ENCODE measurements at places on chromosomes 2 and 18.

DNA sequence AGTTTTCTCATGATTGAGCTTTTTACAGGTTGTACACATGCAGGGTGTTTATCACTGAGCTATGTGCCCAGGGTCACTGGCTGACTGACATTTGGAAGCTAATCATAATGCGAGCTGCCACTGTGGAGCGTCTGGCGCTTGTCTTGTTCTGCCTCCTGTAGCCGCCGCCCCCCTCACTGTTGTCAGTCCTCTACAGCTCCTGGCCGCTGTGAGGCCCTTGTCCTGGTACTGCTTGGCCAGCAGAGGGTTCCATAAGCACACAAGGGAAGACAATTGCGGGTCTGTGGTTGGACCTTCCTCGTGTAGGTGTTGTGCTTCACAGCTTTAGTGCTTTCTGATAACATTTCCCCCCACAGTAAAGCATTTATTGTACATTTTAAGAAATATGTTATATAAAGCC lies 105.6 kb upstream of the LDLRAD4 start:
- DNase-seq, result peak; percentile 11

GRCh38 chr2:42724886-42725285 lies 39.0 kb downstream of the OXER1 start:
- peak; percentile 82 for DNase-seq

DNA sequence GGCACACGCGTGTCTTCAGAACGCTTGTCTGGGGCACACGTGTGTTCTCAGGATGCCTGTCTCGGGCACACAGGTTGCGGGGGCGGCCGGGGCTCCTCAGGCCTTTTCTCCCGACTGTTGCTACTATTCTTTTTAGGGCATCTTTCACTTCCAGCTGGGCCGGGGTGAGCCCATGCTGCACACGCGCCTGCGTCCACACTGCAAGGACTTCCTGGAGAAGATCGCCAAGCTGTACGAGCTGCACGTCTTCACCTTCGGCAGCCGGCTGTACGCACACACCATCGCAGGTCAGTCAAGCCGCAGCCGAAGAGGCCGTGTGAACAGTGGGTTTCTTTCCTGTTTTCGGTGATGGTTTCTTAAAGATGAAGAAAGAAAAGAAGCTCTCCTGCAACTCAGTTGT lies 25.0 kb downstream of the CTDP1 start:
- no peak for DNase-seq

DNA sequence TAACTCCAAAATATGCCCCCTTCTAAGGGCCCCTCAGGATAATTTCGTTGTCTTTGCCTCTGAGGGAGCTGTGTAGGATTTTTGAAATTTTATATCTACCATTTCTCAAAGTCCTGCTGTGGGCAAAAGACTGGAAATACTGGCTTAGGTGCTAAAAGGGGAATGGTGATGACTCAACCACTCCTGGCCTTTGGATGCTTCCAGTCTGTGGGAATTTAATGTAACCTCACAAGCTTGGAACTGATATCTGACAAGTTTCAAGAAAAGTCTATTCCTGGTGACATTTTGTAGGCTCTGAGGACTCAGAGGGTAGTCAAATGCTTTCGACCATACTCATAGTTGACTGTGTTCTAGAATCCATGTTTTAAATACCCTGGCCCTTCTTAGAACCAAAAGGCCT lies 3.4 kb upstream of the APCDD1 start:
- no peak for DNase-seq

- DNase-seq, result no peak
Observed at GRCh38 chr18:35110554-35111485, 69.6 kb downstream of the MAPRE2 start.

DNA sequence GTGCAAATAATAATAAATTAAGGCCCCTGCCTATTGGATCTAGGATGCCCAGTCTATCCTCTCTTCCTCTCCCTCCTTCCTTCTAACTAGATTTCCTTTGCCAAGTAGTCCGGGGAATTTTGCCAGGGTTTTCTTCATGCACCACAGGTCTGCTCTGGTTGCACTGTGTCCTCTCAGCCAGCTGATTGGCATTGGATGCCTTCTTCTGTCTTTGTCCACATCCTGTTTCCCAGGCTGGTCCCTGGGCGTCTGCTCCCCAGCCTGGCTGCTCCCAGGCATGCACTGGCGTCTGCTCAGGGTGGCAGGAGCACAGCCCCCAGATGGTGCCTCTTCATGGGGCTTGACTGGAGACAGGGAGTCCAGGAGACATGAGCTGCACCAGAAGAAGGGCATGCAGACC lies 66.4 kb downstream of the GALR1 start:
- DNase-seq, result no peak
